Kidney epithelial cell (primary cell): ENCODE measurements at places on chromosomes 5 and 9. TPM values are rescaled to one million over a fixed set of nuclear protein-coding genes. Genes with fewer than 3 reads are reported as not detected.

The TNIP1 gene
- total RNA-seq: 454 and 530 TPM in 2 replicates

The ODF2 gene
- total RNA-seq: 24.9 TPM in 2 replicates

The FOXD4L6 gene
- not detected in 2 replicates for total RNA-seq

The PCDHA7 gene
- 0.07 and 0.25 TPM in 2 replicates for total RNA-seq

The RELL2 gene
- total RNA-seq: 7.8 and 12.6 TPM in 2 replicates

The IL5 gene
- not detected in 2 replicates for total RNA-seq

The SHISAL2B gene
- not detected in 2 replicates for total RNA-seq

The PCDHGA7 gene
- 2.2 and 3.1 TPM in 2 replicates for total RNA-seq

The SEMA6A gene
- total RNA-seq: 6.3 and 9.2 TPM in 2 replicates

The ZNF608 gene
- 50.2 and 67.7 TPM in 2 replicates for total RNA-seq

The SELENOP gene
- 14.1 and 17.3 TPM in 2 replicates for total RNA-seq
